ENCODE measurements at places on chromosomes 12 and 14. TPM values are rescaled to one million over a fixed set of nuclear protein-coding genes. Genes with fewer than 3 reads are reported as not detected.

- no peak for DNase-seq
Observed at GRCh38 chr12:122754790-122755189, 2.2 kb downstream of the DENR start.

DNA sequence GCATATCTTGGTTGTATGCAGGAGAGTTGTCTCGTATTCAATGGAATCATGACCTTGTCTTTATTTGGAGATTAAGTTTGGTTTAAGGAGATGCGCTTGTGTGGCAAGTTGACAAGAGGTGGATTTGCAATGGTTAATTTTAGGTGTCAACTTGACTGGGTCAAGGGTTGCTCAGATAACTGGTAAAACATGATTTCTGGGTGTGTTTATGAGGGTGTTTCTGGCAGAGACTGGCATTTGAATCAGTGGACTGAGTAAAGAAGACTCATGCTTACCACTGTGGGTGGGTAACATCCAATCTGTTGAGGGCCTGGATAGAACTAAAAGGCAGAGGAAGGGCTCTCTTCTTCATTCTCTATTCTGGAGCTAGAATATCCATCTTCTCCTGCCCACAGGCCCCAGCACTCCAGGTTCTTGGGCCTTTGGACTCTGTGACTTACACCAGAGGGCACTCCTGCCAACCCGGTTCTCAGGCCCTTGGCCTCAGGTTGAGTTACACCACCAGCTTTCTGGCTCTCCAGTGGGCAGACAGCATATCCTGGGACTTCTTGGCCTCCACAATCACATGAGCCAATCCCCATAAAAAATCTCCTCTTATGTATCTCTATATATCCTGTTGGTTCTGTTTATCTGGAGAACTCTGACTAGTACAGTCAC is 141.5 kb upstream of the ARID2 start:
- DNase-seq = no peak

- no peak for DNase-seq
Observed at GRCh38 chr14:94009767-94010166, 12.7 kb downstream of the CCDC197 start.

- no peak for DNase-seq
Observed at GRCh38 chr12:60210756-60211155, 614.9 kb downstream of the SLC16A7 start.

DNA sequence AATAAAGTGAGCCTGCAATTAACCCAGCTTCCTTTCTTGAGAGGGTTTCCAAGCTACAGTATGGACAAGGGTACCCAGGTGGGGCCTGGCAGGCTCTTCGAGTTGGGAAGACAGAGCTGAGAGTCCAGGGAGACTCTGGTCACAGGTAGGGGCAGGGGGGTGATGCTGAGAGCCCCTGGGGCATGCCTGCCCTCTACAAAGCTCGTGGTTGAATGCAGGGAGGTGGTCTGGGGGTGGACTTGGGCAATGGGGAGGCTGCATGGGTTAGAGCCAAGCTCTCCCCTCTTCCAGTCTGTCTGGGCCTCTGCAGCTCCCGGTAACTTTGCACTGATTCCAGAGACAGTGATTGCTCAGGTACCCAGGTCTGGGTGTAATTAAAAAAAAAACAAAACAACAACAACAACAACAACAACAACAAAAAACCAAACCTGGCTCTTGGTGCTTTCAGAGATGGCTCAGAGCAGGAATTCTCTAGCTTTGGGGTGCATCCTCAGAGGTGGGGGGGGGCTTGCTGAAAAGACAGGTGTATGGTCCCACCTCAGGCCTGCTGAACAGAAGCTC is 30.8 kb upstream of the PPP2R5C start:
- DNase-seq = no peak

DNA sequence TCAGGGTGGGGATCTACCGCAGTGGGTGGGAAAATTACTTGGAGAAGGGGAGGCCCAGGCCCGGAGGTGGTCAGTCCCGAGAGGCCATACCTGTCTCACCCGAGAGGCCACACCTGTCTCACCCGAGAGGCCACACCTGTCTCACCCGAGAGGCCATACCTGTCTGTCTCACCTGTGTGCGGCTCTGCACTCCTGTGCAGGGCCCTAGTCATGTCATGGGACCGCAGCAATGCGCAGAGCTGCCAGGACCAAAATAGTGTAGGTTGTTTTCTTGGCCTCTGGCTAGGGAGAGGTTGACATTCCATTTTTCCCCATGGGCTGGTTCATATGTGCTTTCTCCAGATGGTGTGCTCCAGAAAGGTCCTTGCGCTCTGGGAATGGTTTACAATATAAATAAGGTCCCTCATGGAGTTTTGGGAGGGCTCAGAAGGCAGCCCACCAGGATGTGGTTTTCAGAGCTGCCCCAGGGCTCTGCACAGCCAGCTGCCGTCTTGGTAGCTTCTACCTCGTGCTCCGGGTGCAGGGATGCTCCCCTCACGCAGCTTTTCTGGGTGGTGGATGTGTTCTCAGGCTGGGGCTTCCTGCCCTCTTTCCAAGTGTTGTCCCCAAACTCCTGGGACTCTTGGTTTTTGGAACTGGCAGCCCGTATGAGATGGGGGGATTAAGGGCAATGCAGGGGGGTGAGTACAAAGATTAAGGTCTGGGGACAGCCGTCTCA is 58.2 kb downstream of the CACNA1C start:
- no peak for DNase-seq

- no peak for DNase-seq
Observed at GRCh38 chr14:20978687-20979086, 11.1 kb upstream of the METTL17 start.

GRCh38 chr12:65632131-65632855 is 192.0 kb upstream of the HMGA2 start:
- DNase-seq = no peak

DNA sequence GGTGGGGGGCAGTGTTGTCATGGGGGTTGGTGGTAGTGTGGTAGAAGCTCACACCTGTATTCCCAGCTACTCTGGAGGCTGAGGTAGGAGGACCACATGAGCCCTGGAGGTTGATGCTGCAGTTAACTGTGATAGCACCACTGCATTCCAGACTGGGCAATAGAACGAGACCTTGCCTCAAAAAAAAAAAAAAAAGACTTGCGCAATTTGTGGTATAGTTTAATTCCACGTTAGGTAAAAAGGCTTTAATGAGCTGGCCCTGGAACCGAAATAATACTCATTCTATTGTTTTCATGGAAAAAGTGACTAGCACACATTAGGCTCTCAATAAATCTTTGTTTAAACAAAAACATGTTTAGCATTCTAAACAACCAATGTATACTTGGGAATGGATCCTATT is 25.4 kb upstream of the NAP1L1 start:
- no peak for DNase-seq

DNA sequence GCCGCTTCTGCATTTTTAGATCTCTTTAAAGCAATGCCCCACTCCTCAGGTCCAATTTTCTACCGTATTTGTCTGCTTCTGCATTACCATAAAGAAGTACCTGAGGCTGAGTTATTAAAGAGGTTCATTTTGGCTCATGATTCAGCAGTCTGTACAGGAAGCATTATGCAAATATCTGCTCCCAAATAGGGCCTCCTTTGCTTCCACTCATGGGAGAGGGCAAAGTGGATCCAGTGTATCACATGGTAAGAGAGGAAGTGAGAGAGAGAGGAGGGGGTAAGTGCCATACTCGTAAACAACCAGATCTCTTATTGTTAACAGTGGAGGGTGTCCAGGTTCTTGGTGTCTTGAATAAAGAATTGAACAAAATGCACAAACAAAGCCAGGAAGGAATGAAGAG is 316.1 kb upstream of the SEL1L start:
- no peak for DNase-seq

DNA sequence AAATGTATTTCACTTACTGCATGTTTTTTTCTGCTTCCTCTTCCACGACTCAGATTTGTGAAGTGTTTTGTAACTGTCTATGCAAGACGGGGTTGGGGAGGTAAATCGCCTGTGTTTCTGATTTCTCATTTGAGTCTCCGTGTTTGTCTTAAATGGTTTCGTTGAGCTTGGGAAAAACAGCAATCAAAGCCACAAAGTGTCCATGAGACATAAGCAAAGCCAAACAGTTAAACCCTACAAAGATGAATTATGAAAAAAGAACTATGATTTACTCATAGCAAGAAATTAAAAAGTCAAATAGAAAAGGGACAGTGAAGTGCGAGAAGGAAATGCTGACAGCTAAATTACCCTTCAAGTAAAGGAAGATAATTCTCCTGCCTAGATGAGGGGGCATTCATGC is 164.3 kb upstream of the TMPO start:
- no peak for DNase-seq

GRCh38 chr12:53486736-53487487 is 12.3 kb downstream of the MAP3K12 start:
- DNase-seq = no peak

GRCh38 chr14:68359837-68360552 is 432.9 kb downstream of the ZFP36L1 start:
- no peak for DNase-seq

IL31 gene
- not detected for total RNA-seq

IFT81 gene
- total RNA-seq = 27.6 TPM

SFSWAP gene
- total RNA-seq = 81.2 TPM

RASAL1 gene
- total RNA-seq = not detected

P2RX2 gene
- total RNA-seq = 4.1 TPM

NEDD1 gene
- total RNA-seq = 11.4 TPM

ZDHHC22 gene
- total RNA-seq = 77.3 TPM

IFNG gene
- not detected for total RNA-seq

ANO4 gene
- 38.0 TPM for total RNA-seq

SPIC gene
- total RNA-seq = not detected

All from glutamatergic neuron (in vitro differentiated cells).